ENCODE measurements at places on chromosomes 3 and 15.

GRCh38 chr15:51904421-51904820 lies 67.2 kb downstream of the LEO1 start:
- DNase-seq: no peak

DNA sequence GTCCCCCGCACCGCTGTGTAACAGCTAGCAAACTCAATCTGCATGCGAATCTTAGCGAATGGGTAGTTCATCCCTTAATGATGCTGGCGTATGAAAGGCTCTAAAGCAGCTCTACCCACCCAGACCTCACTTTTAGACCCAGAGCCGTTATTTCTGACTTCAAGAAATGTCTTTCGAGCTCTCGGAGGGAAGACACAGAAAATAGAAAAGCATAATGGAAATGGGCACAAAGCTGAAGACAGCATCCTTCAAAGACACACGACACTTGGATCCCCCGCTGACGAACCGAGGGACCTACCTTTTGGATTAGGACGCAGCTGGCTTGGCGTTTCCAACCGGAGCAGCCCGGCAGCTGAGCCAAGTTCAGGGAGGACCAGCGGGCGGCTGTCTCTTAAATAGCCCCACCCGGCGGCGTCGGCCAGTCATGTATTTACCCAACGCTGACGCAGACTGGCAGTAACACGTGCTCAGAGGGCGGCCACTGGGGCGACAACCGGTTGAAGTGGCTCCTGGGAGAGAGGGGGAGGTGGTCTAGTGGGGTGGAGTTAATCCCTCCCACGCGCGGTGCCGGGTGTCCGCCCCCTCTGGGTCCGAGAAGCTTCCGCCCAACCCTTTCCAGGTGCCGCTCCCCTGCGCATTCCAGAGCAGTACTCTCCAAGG lies 1.5 kb downstream of the CCK start:
- peak; percentile 33 for DNase-seq

GRCh38 chr3:127779747-127780146 lies 42.6 kb downstream of the MGLL start:
- no peak for DNase-seq

GRCh38 chr3:142040941-142041491 lies 108.3 kb downstream of the TFDP2 start:
- no peak for DNase-seq

DNA sequence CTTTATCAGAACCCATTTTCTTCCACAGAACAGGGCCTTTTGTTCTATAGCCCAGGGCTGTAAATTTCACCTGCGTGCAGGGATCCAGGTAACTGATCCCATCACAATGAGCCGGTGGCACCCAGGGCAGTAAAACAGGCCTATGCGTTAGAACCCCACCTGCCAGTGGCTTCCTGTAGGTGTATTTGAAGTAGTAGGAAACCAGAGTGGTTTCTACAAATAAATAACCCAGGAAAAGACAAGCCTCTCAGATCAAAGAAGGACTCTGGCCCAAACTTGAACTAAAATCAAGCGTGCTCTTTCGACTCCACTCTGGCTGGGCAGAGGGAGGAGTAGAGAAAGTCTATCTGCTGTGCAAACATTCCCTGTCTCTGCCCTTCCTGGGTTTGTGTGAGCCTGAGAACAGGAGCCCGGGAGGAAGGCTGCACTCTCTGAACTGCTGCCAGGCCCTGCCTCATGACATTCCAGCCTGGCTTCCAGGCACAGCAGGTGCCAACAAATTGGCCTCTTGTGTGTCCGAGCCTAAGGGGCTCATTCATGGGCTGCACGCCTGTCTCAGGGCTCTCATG lies 77.7 kb downstream of the CEMIP start:
- no peak for DNase-seq

DNA sequence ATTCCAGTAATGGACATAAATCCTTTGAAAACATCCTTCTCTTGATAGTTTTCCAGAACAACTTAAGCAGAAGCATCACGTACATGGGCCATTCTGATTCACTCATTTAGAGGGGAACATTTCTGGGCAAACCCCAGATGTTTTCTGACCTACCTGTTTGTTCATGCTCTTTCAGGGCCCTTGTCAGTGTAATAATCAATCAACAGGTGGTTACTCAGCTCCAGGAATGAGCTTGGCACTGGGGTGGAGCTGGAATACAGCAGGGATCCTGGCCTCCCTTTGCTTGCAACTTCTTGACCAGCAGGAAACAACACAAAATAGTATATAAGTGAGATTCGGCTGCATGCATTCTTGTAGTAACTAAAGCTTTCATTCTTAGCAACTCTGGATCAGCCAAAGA lies 9.2 kb upstream of the UBE2E1 start:
- no peak for DNase-seq

- DNase-seq: no peak
Measured at GRCh38 chr3:22288756-22289155, 537.7 kb upstream of the ZNF385D start.

- no peak for DNase-seq
Measured at GRCh38 chr15:74386496-74387140, 19.2 kb upstream of the CYP11A1 start.

GRCh38 chr3:176428552-176428951 lies 768.7 kb downstream of the TBL1XR1 start:
- DNase-seq: no peak

DNA sequence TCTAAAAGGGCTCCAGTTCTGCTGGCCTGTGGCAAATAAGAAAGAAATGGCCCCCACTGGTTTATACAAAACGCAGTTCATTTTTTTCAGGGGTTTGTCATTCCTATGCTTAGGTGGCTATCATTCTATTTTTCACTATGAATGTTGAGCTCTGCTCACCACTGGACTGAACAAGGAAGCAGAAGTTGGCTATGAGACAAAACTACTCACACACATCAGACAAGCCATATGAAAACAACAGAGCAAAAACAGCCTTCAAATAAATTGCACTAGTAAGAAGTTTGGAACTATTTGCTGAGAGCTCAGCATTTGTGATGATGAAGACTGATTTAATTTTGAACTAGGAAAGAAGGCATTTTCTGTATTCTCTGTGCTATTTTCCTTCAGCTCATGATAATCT lies 328.5 kb downstream of the MECOM start:
- no peak for DNase-seq

- no peak for DNase-seq
Measured at GRCh38 chr3:57059411-57059810, 1.1 kb upstream of the SPATA12 start.

GRCh38 chr3:4507024-4507596 lies 14.0 kb downstream of the ITPR1 start:
- no peak for DNase-seq

DNA sequence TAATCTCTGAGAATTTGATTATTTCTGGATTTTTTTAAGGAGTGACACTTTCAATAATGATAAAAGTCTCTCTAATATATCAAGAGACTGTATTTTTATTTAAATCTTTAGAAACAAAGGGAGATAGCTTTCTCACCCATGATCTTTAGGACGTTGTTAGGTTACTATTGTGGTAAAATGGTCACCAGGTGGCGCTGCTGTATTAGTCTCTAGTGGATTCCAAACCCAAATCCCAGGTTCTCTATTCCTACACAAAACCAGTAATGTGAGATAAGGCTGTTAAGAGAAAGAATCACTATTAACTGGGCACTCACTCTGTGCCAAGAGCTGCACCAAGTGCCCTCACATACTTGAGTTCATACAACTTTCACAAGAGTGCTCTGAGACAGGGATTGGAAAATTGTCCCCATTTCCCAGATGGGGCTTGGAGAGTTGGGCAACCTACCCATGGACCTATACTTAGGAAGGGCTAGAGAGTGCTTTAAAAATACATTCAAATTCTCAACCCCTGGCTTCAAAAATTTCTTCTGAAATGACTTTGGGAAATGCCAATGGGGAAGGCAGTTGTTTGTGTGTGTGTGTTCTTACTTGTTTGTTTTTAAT lies 593.4 kb upstream of the TGFBR2 start:
- peak; percentile 8 for DNase-seq

- no peak for DNase-seq
Measured at GRCh38 chr3:74106925-74107324, 482.2 kb upstream of the PDZRN3 start.

- DNase-seq: no peak
Measured at GRCh38 chr3:94011233-94011711, 17.1 kb downstream of the STX19 start.

GRCh38 chr15:57387564-57388076 lies 11.3 kb downstream of the CGNL1 start:
- DNase-seq: no peak

DNA sequence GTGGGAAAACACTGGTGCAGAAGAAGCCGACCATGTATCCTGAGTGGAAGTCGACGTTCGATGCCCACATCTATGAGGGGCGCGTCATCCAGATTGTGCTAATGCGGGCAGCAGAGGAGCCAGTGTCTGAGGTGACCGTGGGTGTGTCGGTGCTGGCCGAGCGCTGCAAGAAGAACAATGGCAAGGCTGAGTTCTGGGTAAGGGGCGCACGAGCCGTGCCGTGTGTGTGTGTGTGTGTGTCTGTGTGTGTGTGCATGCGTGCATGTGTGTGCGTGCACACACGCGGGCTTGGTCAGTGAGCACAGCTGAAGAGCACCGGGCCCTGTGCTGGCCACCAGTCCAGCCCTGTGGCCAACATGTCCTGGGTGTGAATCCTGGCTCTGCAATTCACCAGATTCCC lies 18.6 kb downstream of the PRKCD start:
- no peak for DNase-seq

- DNase-seq: no peak
Measured at GRCh38 chr3:124829178-124829818, 57.9 kb downstream of the ITGB5 start.

GRCh38 chr15:68774521-68775235 lies 46.0 kb downstream of the ANP32A start:
- no peak for DNase-seq

GRCh38 chr15:52856286-52856685 lies 66.2 kb upstream of the ONECUT1 start:
- DNase-seq: no peak

- no peak for DNase-seq
Measured at GRCh38 chr3:55935241-55935640, 448.1 kb upstream of the WNT5A start.

GRCh38 chr3:37734886-37735285 lies 126.8 kb upstream of the CTDSPL start:
- DNase-seq: no peak

All from stimulated activated CD4-positive, alpha-beta T cell treated with anti-CD3 and anti-CD28 coated beads, Interleukin-15, amount 100 ng/mL, for 48 hours (primary cell).